ENCODE measurements at places on chromosomes 16 and 17.

DNA sequence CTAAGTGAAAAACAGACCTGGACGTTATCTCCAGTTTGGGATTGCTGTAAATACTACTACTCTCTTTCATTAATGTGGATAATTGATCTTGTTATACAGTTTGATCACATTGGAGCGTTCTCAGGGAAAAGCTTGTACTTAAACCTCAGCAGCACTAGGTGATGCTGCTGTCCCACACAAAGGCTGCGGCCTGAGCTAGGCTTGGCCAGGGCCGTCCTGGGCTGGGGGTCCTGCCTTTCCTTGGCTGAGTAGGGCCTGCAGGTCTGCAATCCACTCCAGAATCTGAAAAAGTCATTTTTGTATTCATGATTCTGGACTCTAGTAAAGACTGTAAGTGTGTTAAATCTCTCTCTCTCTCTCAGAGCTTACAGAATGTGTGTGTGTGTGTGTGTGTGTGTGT lies 23.7 kb upstream of the PMFBP1 start:
- no peak for DNase-seq

DNA sequence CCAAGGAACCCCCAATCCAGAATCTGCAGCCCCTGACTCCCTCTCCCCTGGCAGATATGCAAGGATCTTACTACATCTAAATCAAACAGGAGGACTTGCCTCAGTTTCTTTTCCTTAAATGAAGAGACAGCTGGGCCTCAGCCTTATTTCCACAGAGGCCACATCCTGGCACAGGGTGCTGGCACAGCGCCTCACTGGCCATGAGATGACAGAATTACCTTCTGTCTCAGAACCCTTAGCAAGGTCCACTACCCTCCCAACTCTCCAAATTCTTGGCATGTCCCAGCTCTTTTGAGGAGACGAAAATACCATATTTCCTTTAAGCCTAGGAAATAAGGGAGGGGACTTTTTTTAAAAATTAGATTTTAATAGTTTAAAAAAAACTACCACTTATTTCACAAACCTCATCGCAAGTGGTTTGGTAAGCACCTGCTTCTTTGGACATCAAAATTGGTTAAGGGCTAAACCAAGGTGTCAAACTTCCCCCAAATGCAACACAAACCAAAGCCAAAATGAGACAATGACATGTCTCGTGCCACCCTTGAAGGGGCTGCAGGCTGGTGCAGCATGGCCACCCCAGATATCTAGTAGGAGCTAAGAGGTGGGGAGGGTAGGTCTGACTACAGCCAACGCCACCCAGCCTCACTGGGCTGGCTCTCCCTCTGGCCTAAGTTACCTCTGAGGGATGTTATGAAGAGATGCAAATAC lies 25.3 kb downstream of the FAM117A start:
- no peak for DNase-seq

GRCh38 chr16:85017151-85017550 lies 5.8 kb upstream of the ZDHHC7 start:
- no peak for DNase-seq

- DNase-seq = no peak
These were observed 48.2 kb upstream of the MGAT5B start for GRCh38 chr17:76820039-76820438.

GRCh38 chr17:67390006-67390645 lies 13.0 kb downstream of the PITPNC1 start:
- no peak for DNase-seq

- no peak for DNase-seq
These were observed 9.1 kb downstream of the TP53I13 start for GRCh38 chr17:29577385-29578211.

DNA sequence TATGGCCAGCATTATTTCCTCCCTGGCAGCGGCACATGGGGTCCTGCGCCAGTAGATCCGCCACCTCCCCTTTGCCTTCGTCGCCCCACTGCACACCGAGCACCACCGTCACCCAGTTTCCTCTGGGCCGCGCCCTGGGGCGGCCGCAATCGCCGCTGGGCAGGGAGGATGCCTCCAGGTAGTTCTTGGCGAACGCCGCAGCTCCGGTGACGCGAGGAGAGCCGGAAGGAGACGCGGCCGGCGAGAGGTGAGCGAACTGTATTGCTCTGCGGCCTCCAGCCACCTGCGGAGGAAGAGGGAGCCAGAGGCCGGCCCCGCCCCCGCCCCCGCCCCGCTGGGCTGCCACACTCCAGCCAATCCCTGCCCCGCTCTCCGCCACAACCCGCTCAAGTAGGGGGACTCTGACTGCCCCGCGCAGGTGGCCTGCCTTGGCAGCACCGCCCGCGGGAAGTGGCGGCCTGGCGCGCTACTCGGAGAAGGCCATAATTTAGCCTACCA lies 11.8 kb upstream of the SLFN13 start:
- no peak for DNase-seq

DNA sequence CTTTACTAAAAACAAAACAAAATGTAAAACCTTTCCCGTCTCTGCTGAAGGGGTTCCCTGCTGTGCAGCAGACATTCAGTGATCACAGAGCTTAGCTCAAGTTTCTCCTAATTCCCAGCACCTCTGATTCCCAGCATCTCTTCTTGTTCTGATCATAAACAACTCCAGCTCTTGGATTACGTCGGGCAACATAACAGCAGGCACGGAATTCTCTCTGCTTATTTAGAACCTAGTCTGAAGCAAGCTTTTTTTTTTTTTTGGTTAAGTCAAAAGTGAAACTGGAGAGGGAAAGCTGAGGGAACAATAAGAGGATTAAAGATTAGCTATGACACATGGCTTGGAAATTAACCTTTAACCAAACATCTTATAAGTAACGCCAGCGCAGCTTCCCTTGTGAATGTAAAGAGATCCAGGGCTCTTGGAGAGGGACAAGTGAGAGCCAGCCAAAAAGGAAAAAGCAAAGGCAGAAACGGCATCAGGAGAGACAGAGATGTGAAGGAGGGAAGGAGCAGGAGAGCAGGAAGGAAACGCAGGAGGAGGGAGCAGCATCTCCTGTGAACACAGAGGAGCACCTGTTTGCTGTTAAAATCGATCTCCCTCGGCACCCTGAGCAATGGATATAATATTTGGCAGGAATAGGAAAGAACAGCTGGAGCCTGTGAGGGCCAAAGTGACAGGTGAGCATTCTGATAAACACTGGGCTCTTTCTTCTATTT lies at the start of gene BCO1:
BCO1 (plus strand) TSS at position 394 of the 716 bp plus-strand sequence; CDS start at position 614, 220 bp downstream.
- DNase-seq = peak; percentile 22

DNA sequence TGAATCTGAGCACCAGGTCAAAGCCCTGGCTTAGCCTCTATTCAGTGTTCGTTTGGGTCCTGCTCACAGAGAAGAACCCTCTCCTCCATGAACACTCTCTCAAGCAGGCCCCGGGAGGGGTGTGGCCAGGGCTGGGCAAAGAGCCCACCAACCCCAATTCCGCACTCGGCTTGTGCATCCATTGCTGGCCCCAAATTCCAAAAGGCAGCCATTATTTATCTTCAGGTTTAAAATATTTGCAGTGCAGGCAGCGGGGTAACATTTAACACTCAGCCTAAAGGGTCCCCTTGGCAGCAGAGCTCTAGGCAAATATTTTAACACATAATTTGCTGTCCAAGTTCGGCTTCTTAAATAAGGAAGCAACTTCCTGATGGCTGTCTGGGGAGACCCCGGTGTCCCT lies 115.7 kb downstream of the ZNF423 start:
- no peak for DNase-seq

- no peak for DNase-seq
These were observed 267.1 kb upstream of the ASIC2 start for GRCh38 chr17:33560165-33560564.

DNA sequence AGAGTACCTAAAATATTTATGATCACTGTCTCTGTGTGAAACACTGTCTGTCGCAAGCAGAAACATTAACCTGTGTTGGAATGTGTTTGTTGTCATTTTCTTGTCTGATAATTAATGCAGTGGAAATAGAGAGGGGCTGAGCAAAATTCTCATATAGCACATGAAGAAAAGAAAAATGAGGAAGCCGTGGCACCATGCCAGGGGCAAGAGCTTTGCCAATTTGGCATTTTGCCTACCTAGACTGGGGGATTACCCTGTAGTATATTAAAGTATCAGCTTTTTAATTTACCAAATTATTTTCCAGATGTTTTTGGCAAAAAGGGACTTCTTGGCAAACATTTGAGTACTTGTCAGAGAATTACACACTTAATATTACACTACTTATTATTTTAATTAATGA lies 1326.6 kb upstream of the GOT2 start:
- DNase-seq = no peak

DNA sequence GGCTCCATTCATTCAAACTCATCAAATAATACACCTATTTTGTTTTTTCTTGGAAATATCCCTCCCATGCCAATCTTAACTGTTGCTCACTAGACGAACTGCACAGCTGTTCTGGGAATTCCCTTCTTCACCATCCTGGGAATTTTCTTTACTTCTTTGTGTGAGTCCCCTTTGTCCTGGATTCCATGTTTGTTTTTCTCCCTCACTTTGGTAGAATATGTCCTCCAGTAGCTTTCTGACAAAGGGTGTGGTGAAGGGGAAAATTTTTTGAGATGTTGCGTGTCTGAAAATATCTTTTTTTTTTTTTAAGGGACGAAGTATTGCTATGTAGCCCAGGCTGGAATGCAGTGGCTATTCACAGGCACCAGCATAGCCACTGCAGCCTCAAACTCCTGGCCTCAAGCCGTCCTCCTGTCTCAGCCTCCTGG lies 17.2 kb upstream of the UTP6 start:
- no peak for DNase-seq

DNA sequence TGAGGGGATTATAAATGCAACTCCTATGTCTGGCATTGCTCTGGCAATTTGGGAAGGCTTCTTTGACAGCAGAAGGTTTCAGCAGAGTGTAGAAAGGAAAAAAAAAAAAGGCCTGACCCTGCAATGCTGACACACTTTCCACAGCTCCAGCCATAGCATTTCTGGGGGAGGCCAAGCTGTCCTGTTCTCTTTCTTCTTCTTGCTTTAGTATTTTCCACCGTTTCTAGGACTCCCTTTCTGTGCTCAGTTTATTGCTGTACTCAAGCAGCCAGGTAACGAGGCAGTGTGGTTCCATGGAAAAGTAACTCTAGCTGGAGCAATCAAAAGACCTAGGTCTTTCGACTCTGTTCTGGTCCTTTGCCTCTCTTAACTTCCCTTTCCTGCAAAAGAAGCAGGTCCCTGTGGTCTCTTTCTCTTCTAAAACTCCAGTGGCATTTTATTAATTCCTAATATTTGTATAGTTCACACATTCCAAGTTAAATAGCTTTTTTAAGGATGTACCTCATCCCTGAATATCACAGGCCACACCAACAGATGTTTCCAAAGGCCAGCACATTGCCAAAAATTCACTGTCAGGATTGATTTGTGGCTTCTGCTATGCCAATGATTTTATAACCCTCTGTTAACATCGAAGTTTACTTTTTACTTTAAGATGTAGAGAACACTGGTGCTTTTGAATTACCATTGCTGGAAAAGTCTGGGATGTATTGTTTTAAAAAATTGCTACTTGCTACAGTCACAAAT lies 90.3 kb upstream of the BCAR1 start:
- no peak for DNase-seq

- no peak for DNase-seq
These were observed 2.2 kb downstream of the ALDOC start for GRCh38 chr17:28574526-28574925.

DNA sequence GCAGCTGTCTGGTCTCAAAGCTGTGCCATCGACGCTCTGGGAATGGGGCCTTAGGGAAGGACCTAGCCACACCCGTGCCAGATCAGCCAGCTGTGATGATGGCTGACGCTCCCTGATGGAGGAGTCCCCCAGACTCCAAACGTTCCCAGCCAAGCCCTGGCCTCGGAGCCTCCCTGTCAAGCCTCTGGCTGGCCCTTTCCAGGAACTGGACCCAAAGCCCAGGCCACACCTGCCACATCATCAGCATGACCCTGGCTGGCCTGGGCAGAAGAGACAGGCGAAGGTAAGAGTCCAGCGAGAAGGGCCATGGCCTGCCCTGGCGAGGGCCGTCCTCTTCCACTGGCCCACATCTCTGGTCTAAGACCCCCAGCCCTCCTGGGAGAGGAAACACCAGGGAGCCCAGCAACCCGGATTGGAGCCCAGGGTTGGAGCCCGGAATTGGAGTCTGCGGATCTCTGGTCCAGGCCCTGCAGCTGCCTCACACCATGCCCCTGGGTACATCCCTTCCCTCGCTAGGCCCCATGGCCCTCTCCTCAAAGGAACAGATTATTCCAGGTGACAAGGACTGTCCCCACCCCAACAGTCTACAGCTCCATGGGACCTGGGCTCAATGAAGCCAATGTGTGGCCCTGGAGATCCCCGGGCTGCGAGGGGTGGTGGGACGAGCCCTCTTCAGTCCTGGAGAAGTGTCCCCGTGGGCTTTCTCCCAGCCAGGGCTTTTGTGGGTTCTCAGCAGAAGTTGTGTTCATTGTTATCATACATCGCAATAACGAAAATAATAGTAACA lies 105.1 kb upstream of the TNRC6C start:
- no peak for DNase-seq

Measured in hepatic stellate cell (primary cell).